ENCODE measurements at places on chromosomes 4 and X. TPM values are rescaled to one million over a fixed set of nuclear protein-coding genes. Genes with fewer than 3 reads are reported as not detected.

The MAGEA1 gene
- total RNA-seq = 0.16 TPM

The DCHS2 gene
- not detected for total RNA-seq

The YY2 gene
- total RNA-seq = 3.0 TPM

The BEX2 gene
- total RNA-seq = 10.2 TPM

The TEC gene
- total RNA-seq = 1.2 TPM

The NDNF gene
- not detected for total RNA-seq

The MGARP gene
- total RNA-seq = 0.67 TPM

The C4orf50 gene
- total RNA-seq = not detected

The NLGN4X gene
- total RNA-seq = not detected

The SPATA4 gene
- total RNA-seq = 0.20 TPM

The CXCL13 gene
- total RNA-seq = not detected

The OTC gene
- not detected for total RNA-seq

The ARHGAP24 gene
- total RNA-seq = 3.4 TPM

The SYP gene
- 3.1 TPM for total RNA-seq

The GAGE1 gene
- not detected for total RNA-seq

The RTL9 gene
- total RNA-seq = 0.08 TPM

The PARM1 gene
- total RNA-seq = 0.62 TPM

The MAGEE2 gene
- not detected for total RNA-seq

The FAM47E gene
- 0.08 TPM for total RNA-seq

The CPE gene
- total RNA-seq = 2.1 TPM

The IGSF1 gene
- total RNA-seq = 0.24 TPM

The RBM47 gene
- total RNA-seq = 19.5 TPM

The SLC16A2 gene
- total RNA-seq = 31.5 TPM

The FAM149A gene
- total RNA-seq = 1.1 TPM

Data from A549 treated with CpdA at 1 μM for 4 hours (cell line).